NCI-H187 (cell line): ENCODE measurements at places on chromosomes 2 and 18.

GRCh38 chr2:11829324-11829946 is 83.0 kb downstream of the LPIN1 start:
- DNase-seq: peak; percentile 48

GRCh38 chr18:13538630-13539029 is 187.7 kb downstream of the FAM210A start:
- DNase-seq: no peak

- DNase-seq: no peak
These were observed 36.2 kb downstream of the ZAP70 start for GRCh38 chr2:97749581-97749980.

DNA sequence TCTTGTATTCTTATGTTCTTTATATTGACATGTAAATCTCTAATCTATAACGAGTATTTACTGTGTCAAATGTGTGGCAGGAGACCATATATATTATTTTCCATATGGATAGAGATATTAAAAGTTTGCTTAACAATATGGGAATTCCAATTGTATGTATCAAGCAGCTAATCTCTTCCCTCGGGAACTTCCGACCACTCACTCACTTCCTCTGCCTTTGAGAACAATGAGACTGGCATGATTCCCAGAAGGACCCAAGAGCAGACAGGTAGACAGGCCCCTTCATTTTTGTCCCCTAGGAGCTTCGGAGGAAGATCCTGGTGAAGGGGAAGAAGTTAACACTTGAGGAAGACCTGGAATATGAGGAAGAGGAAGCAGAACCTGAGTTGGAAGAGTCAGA is 24.1 kb downstream of the PLCD4 start:
- DNase-seq: no peak

DNA sequence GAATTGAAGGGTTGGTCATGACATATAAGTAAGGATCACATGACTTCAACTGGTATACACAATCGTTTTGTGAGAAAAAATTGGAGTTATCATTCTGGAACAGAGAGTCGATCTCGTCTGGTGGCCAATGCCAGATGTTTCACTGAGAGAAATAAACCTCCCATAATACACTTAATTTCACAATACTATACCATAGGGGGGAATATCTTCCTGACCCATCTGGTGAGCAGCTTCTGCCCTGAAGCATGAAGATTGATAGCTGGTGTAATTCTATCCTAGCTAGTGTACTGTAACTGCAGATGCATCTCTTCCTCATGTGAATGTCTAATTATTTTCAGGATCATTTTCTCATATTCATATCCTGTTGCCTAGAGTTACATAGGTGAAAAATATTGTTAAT is 15.7 kb upstream of the CDH7 start:
- DNase-seq: no peak

GRCh38 chr18:45626330-45627203 is 11.3 kb downstream of the SLC14A2 start:
- DNase-seq: no peak

DNA sequence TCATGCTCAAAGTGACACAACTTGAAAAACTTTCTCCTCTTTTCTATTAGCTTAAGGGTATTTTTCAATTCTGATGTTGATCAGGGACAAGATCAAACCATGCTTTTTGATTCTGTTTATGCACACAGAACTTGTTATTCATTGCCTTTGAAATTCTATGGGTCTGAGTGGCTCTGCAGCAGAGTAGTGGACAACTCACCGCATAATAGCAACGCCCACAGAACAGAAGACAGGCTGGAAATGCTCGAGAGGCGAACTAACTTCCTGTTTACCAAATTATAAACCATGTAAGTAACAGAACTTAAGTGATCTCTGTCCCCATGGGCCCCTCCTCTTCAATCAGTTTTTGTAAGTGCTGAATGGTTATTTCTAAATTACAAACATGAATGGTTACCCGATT is 131.2 kb downstream of the CBLN2 start:
- no peak for DNase-seq

GRCh38 chr2:3662239-3662638 is 4.2 kb downstream of the ALLC start:
- DNase-seq: no peak

- DNase-seq: no peak
These were observed 5.1 kb downstream of the CHPF start for GRCh38 chr2:219538504-219538951.

- no peak for DNase-seq
These were observed 77.4 kb downstream of the DYSF start for GRCh38 chr2:71530641-71531332.

DNA sequence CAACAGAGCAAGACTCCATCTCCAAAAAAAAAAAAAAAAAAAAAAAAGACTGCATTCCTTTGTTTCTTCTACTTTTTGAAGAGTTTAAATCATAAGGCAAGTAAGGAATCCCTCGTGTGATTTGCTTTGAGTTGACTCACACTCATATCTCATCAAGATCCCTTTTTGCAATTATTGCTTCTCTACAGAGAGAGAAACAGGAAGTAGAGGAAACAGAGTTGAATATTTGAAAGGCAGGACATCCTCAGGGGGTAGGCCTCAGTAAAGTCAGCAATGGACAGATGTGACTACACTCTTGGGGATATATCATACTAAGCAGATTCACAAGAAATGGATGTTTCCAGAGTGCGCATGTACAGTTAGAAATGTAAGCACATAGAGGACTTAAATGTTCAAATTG is 11.2 kb upstream of the EFR3B start:
- no peak for DNase-seq

DNA sequence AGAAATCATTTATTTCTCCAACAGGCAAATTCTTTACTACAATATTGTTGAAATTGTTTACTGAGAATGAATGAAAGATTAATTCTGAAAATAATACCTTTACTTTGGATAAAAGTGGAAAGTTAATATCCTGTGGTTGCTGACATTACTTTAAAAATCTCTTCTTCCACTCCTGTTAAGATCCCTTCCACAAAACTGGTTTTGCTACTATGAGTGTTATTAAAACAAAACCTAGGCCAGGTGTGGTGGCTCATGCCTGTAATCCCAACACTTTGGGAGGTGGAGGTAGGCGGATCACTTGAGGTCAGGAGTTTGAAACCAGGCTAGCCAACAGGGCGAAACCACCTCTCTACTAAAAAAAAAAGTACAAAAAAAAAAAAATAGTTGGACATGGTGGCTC is 123.9 kb upstream of the CCDC150 start:
- no peak for DNase-seq

DNA sequence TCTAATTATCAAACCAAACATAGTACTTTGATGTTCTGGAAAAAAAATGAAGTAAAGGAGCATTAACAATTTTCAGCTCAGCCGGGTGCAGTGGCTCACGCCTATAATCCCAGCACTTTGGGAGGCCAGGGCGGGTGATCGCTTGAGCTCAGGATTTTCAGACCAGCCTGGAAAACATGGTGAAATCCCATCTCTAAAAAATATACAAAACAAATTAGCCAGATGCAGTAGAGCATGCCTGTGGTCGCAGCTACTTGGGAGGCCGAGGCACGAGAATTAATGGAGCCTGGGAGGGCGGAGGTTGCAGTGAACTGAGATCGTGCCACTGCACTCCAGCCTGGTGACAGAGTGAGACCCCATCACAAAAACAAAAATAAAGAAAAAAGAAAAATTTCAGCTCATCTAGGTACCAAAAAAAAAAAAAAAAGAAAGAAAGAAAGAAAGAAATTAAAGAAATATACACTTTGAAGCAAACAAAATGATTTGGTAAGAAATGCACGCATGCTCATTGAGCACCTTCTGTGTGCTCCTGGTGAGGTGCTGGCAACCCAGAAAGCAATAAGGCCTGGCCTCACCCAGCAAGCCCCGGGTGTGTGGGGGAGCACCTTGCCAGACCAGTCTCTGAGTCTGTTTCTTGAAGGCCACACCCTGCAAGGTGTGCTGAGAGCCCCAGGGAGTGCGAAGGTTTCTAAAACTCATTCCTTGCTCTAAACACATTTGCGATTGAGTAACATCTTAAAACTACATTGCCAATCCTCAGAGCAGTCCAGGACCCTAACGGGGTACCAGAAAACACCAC is 133.5 kb downstream of the TFCP2L1 start:
- no peak for DNase-seq

DNA sequence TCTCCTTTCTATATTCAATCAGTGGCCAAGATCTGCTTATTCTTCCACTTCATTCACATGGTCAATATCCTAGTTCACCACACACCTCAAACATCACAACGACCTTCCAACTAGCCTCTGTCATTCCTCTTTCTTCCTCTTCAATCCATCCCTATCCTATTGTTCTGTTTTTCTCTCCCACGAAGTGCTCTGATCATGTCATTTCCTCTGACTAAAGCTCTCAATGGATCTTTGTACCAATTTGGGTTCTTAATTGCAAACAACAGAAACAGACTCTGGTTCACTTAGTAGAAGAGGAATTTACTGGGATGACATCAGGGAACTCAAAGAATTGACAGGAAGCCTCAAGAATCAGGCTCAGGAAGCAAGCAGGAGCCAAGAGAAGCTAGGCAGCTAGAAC is 23.5 kb downstream of the WNT10A start:
- DNase-seq: no peak

GRCh38 chr2:17422061-17422460 is 96.2 kb downstream of the RAD51AP2 start:
- no peak for DNase-seq
